ENCODE measurements at places on chromosomes 3 and 15.

- DNase-seq, result no peak
These were observed 4.4 kb downstream of the CLK3 start for GRCh38 chr15:74619916-74620635.

DNA sequence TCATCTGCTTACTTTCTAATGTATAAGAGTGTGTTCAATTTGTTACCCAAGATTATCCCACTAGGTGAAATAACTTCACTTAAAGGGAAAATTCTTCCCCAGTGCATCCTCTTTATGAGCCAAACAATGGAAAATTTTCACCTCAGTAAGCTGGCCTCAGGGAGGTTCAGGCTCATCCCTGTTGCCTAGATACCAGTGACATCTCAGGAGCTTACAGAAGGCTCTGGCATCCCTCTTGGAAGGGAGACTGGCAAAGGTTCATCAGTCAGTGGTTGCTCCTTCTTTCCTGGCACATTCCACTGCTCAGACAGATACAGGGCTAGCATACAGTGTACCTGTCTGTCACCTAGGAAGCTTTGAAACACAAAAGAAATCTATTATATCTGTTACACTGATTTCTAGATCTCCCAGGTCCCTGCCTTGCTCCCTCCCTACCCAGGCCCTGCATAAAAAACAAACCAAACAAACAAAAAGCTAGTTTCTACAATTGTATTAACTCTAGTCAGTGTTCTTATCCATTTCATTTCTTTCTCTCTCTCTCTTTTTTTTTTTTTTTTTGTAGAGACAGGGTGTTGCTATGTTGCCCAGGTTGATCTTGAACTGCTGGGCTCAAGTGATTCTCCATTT lies 1.7 kb downstream of the IP6K2 start:
- DNase-seq, result no peak

- DNase-seq, result no peak
These were observed 229.7 kb upstream of the BHLHE40 start for GRCh38 chr3:4749567-4750002.

DNA sequence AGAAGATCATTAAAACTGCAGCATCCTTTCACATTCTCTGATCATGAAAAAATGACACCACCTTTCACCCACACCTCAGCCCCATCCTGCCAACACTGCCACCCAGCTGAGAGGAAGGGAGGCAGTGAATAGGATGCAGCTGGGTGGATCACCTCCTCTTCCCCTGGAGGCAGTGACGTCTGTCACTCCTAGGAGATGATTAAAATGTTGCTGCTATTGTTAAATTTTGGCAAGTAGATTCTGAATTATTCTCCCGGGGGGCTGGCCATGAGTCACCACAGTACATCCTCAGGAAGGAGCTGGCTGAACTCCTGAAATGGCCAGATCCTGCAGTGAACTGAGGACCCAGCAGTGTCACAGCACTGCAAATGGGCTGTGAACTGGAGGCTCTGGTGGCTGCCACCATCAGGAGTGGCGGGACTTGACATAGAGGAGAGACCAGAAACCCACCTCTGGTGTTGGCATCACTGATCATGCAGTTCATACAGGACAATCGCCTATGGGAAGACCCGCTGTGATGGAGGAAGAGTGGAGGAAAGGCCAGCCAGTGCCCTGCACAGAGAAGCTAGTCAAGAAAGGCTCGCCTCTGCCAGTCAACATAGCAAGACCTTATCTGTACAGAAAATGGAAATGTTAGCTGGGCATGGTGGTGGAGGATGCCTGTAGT lies 199.1 kb downstream of the FAM43A start:
- no peak for DNase-seq

DNA sequence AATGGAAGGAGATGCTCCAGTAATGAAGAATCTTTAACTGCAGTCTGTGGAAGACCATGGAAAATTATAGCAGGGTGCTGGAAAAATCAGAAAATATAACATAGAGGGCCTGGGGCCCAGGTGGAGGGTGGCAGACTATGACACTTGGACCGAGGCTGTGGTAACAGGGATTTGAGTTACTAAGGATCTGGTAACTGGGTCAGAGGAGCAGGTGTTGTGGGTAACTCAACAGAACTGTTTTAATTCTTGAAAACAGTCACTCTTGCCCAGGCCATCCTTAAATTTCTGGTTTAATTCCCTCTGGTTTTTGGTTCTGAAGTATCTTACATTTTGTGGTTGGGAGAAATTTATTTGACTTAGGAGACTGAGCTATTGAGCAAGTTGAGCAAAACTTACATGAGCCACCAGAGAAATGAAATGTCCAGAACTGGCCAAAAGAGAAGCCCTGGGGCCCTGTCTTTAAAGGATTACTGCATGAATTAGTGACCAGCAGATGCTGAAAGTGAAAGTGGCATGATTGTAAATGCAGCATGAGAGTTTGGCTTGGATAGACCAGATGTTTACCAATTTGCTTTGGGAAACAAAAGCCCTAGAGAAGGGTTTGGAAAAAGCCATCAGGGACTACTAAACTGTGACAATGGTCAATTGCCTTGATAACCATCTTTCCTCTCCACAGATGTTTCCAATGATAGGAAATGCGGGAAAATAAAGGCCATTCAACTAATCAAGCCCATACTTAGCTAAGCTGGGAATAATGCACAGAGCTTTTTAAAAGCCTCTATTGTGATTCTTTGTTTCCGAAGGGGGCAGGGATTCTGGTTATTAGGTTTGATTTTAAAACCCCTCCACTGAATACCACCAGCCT lies 374.9 kb upstream of the TGFBR2 start:
- no peak for DNase-seq

GRCh38 chr15:32852771-32853170 lies 135.0 kb downstream of the GREM1 start:
- no peak for DNase-seq

DNA sequence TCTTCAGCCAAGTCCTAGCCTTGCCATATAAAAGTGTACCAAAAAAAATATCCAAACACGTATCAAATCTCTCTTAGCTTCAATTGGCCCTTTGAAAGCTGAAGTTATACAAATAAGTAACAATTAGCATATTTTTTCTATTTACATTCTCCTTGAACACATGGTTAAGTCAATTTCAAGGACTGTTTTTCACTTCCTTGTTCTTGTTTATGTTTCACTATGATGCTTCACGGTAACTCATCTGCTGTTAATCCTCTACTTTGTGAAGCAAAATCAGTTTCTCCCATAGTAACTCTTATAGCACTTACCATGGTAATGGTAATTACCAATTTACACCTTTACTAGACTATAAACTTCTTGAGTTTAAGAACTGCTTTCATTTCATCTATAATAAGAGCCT lies 10.6 kb upstream of the SPRED1 start:
- no peak for DNase-seq

GRCh38 chr3:116821371-116821770 lies 111.8 kb downstream of the TUSC7 start:
- DNase-seq, result no peak

GRCh38 chr3:170585008-170585936 lies 603 bp downstream of the SLC7A14 start:
- DNase-seq, result no peak

- DNase-seq, result no peak
These were observed 218.7 kb upstream of the ATP10A start for GRCh38 chr15:26081758-26082220.

- DNase-seq, result no peak
These were observed 523.2 kb downstream of the OTOL1 start for GRCh38 chr3:162019817-162020216.

DNA sequence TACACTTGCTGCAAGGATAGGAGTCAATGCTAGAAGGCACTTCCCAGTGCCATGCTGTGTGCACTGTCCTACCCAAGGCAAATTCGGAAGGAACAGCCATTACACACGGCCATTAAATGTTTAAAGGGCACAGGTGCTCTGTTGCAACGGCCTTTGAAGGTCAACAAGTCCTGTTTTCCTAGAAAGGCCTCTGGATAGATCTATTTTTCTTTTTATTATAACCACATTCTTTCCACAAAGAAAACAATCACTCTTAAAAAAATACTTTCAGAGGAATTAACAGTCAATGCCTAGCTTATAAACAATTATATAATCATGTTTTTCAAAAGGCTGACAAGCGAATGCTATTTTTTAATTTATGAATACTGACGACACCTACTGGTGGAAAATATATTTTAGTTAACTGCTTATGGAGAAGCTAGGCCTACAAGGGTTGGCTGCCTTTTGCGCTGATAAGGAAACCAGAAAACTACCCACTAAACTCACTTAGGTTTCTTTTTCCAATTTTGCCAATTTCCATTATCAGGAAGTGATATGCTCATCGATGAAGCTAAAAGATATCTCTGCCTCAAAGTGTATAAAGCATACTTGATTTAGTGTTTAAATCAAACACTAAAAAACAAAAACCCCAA lies 2.4 kb downstream of the ARHGEF3 start:
- DNase-seq, result no peak

- DNase-seq, result no peak
These were observed 140.5 kb upstream of the TPM1 start for GRCh38 chr15:62901909-62902546.

GRCh38 chr3:71907996-71908395 lies 123.0 kb upstream of the PROK2 start:
- DNase-seq, result no peak

DNA sequence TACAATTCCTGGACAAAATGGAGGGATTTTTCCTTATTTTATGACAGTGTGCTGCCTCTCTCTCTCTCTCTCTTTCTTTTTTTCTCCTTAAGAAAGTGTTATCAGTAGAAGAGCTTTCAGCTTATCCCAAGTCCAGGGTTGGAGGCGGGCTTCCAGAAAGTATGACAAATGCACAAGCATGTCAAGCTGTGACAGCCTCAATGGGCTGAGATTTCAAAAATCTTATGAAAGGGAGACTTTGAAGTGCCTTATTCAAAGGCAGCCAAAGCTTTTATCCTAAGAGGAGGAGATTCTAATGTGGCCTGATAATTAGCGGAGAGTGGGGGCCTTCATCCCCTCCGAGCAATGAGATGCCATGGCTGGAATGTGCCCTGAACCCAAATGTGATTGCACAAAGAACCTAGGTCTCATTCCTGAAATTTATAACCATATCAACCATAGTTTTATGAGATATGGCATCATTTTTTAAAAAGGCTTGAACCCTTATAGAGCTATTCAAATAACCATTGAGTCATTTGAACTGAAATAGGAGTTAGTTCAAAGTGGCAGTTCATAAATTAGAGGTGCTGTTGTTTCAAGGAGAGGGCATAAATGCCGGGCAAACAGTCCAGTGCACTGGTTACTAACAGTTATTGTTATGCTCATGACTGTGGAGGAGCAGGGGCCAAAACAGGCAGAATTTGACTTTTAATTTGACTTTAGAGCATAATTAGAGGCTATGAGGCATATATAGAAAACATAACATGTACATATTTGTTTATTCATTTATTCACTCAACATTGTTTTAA lies 261.6 kb upstream of the THRB start:
- no peak for DNase-seq

- no peak for DNase-seq
These were observed 76.4 kb downstream of the ZPLD1 start for GRCh38 chr3:102511168-102511567.

GRCh38 chr3:122957707-122958689 lies 69.6 kb downstream of the SEMA5B start:
- DNase-seq, result no peak

- no peak for DNase-seq
These were observed 96.8 kb upstream of the PROK2 start for GRCh38 chr3:71881732-71882131.

- no peak for DNase-seq
These were observed 216.2 kb upstream of the UBE2E1 start for GRCh38 chr3:23589602-23590001.

DNA sequence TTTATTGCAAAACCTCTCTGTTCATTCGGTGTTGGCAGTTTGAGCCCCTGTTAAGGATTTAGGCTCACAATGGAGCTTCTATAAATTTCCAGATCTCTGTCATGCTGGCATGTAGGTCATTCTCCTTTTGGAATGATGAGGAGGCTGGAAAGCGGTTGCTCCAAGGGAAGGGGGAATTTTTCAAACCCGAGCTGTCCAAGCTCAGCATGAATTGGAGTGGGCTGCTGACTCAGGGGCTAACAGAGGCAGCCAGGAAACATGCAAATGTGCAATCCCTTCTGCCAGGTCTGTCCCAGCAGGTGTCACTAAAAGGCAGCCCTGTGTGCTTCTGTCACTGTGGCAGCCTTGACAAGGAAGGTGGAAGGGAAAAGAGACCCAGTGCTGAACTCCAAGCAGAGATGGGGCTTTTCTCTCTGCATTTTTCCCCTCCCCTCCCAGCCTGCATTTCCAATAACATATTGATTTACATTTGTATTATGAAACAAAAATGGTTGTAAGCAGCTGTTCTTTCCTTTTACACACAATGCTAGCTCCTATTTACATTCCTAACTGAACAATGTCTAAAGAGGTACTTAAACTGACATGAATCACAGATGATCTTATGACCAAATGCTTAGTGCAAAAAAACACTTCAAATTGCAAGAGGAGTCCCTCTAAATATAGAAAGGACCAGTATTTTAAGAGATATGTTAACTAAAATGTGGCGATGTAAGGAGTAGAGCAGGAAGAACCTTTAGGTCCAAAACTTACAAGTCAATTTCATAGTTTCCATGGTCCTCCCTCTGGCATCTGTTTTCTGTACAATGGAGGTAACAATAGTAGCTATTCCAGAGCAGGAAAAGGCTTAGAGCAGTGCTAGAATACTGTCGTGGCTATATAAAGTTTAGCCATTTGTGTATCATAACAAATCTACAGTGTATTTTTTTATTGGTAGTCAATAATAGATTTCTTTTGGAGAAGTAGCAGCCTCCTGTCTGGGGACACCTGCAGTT lies 84.5 kb upstream of the ATP10A start:
- DNase-seq, result no peak

DNA sequence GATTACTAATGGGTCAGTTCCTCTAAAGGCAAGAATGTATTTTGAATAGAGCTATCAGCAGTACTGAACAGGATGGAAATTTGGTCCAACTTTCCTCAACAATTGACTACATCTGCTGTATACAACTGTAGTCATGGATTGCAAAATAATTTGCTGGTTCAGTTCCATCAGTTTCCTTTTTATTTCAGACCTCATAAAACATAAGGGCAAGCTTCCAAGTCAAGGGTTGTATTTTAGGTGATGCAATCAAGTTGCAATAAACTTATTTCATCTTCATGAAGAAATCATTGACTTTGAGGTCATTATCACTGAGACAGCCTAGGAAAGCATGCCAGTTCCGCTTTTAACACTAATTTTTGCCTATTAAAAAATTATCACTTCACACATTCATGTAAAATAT lies 90.4 kb upstream of the TSEN2 start:
- DNase-seq, result no peak

DNA sequence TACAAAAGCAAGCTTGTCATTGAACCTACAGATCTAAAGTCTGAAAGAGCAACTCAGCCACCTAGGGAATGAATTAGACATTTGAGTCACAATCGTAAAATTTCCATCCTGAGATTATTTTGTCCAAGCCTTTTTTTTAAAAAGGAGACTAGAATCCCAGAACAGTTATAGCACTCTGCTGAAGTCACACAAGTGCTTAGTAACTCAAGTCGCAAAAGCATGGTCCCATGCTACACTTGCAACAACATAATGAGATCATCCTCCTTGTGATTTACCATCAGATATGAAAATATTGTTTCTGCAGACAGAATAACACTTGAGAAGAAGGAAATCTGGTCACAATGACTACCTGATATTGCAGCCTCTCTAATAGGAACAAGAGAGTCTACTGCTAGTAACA lies 106.7 kb downstream of the ZIC4 start:
- no peak for DNase-seq

- DNase-seq, result no peak
These were observed 81.5 kb downstream of the DLG1 start for GRCh38 chr3:197216914-197217313.

GRCh38 chr15:78550194-78550593 lies 9.9 kb downstream of the PSMA4 start:
- DNase-seq, result no peak

Measured in stimulated activated CD4-positive, alpha-beta T cell treated with anti-CD3 and anti-CD28 coated beads, Interleukin-12 subunit alpha, Interleukin-12 subunit beta, amount 100 ng/mL, for 24 hours (primary cell).